ENCODE measurements at places on chromosomes 7 and 10.

DNA sequence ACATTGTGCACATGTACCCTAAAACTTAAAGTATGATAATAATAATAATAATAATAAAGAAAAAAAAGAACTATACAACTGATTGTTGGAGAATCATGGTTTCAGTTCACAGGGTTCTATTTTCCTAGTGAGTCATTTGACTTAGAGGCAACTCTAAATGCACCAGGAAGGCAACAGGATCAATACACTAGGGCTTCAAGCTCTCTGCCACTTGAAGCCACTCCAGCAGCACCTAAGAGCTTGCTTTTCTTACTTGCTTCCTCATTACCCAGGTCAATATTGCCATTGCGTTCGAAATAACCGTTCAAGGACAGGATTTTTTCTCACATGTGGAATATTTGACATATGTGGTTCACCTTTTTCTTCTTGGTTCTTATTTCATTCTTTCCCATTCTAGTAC is 189.7 kb downstream of the GRM3 start:
- no peak for DNase-seq

DNA sequence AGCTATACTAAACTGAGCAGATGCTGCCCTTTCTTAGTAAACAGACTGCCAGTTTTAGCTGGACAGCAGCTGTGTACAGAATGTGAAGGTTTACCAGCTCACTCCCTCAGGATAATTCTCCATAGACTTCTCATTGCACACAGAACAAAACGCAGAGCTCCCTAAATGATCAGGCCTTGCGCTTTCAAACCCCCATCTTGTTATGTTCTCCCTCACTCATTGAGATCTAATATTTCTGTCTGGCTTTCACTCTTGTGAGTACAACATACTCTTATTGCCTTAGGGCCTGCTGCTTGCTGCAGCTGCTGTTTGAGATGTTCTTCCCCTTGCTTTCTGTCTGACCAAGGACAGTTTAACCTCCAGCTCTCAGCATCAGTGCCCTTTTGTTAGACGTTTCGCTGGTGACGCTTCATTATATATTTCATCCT is 17.3 kb downstream of the VWDE start:
- DNase-seq = no peak

GRCh38 chr10:68303849-68304412 is 27.9 kb upstream of the HNRNPH3 start:
- DNase-seq = no peak

- peak; percentile 95 for DNase-seq
These were observed 18.6 kb downstream of the PPP1R3C start for GRCh38 chr10:91614225-91614624.

DNA sequence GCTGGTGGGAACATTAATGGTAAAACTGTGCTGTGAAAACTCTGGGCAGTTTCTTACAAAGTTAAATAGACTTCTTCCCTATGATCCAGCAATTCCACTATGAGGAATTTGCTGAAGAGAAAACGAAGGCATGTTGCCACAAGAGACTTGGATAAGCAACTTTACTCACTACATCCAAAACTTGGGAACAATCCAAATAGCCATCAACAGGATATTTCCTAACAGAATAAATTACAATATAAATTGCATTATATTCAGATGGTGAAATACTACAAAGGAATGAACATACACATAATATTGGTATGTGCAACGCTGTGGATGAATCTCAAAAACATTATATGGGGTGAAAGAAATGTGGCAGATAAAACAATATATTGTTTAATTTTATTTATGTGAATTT is 21.4 kb upstream of the MKI67 start:
- DNase-seq = peak; percentile 96

DNA sequence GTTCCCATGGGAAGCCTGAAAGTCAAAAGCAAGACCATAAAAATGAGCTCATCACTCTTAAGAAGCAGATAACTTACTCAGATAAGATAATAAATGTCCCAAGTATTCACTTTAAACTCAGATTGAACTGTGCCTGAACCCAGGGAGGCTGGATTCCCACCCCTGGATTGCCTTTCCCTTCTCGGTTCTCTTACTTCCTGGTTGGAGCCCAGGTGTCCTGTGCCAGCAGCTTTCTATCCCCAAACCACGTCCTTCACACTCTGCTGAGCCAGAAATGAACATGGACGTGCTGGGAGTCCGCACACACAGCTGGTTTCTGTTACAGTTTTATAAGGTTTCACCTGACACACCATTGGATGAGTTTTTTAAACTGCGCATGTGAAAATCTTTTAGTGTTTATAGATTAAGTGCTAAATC is 636.2 kb upstream of the IGFBP3 start:
- DNase-seq = no peak

- DNase-seq = no peak
These were observed 6.8 kb upstream of the EIF3A start for GRCh38 chr10:119087271-119087882.

- DNase-seq = no peak
These were observed 26.7 kb upstream of the TARP start for GRCh38 chr7:38300175-38300574.

DNA sequence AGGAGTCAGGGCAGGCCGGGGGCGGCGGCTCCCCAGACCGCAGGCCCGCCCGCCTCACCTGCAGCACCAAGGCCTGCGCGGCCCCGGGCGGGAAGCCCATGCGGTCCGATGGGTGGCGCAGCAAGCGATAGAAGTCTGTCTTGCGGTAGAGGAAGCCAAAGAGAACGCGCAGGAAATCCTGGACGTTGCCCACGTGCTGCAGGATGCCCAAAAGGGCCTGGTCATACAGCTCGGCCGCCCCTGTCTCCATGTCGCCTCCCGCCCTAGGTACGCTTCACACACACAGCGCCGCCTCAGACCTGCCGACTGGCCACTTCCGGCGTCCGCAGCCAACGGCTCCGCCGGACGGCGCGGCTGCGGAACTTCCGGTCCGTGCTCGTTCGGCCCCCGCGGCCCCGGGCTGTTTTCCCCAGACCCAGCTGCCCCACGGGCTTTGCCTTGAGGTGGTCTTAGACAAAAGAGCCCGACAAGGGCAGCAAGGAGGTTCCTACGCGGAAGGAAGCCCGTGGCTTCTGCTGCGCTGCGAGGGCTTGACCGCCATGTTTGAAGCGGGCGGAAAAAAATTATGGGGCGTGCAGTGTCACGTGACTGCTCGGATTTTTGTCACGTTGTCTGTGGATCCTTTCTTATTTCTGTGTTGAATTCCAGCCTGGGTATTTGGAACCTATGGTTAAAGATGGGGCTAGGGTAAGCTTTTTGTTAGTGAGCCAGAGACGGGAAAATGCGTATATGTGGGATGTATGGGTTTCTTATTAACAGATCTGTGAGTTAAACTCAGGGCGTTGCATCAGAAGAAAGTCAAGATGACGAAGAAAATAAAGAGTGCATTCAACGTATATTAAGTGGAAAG is at the start of gene NUDCD3:
Gene NUDCD3 (minus strand): TSS at position 308 of the 850 bp plus-strand sequence. CDS start 58 bp downstream, at position 250.
- peak; percentile 80 for DNase-seq

- DNase-seq = peak; percentile 53
These were observed 738 bp downstream of the POM121 start for GRCh38 chr7:72925546-72926120.

GRCh38 chr10:130020651-130021382 is 56.7 kb upstream of the EBF3 start:
- DNase-seq = peak; percentile 18

DNA sequence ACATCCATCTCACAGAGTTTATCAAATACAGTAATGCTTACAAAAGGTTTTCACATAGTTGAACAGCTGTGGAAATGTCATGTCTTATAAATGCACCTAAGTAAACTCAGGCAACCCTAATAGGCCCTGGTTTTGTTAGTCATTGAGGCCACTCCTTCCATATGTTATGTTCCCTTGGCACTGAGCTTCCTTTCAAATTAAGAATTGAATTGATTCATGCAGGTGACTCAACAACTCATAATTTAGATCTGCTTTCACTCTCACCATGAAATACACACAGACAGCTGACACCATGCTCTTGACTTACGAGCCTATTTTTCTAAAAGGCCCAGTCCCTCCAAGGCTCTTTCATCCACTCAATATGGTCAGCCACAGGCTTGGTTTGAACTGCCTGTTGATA is 476.9 kb downstream of the KCNMA1 start:
- peak; percentile 98 for DNase-seq

GRCh38 chr10:6228647-6229046 is 25.9 kb downstream of the PFKFB3 start:
- DNase-seq = no peak

GRCh38 chr10:72702868-72703581 is 11.1 kb downstream of the MCU start:
- peak; percentile 61 for DNase-seq

DNA sequence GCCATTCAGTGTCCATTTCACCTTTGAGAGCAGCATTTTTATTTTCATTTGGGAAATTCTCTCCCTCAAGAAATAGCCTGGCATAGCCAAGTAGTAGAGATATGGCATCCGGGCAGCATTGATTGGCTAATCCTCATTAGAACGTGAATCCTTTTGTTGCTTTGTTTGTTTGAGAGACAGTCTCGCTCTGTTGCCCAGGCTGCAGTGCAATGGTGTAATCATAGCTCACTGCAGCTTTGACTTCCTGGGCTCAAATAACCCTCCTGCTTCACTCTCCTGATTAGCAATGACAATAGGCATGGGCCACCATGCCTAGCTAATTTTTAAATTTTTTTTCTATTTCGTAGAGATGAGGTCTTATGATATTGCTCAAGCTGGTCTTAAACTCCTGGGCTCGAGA is 1174.9 kb upstream of the AUTS2 start:
- no peak for DNase-seq

DNA sequence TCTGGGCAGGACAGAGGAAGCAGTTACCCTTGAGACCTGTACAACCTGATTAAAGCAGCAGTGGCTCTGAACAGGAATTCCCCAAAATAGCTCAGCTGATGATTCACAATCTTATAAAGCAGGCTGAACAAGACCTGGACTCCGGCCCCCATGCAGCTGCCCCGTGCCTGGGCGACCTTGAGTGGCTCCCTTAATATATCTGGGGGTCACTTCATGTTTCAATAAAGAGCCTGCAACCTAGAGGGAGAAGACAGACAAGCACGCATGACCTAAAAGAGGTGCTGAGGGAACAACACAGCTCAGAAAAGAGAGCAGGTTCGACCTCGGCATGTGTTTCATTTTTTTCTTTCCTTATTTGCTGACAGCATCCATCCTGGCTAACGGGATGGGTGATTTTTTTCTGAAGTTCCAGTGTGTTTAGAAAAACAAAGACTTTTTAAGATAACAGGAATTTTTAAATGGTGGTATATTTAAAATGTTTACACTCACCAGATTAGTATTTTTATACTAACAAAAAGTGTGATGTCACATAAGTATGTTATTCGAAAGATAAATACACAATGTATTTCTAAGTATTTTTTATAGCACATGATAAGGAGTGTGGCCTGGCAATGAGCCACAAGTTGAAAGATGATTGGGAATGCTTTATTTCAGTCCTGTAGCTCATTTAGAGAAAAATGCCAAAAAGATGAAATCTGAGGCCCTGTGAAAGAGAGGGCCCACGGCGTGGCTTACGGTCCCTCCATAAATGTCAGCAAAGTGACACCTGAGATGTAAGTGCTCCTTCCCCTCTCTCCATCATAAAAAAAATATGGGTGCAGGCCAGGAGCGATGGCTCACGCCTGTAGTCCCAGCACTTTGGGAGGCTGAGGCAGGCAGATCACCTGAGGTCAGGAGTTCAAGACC is 161.3 kb downstream of the SLIT1 start:
- peak; percentile 56 for DNase-seq

GRCh38 chr7:7944619-7945282 is 23.8 kb upstream of the GLCCI1 start:
- no peak for DNase-seq

- DNase-seq = no peak
These were observed 75.8 kb downstream of the JAZF1 start for GRCh38 chr7:28104811-28105210.

- peak; percentile 64 for DNase-seq
These were observed 6.0 kb downstream of the RHOBTB1 start for GRCh38 chr10:60937784-60938654.
